ENCODE measurements at places on chromosomes 13 and 19.

GRCh38 chr19:55441692-55442321 lies 1.3 kb downstream of the SHISA7 start:
- DNase-seq, result no peak

DNA sequence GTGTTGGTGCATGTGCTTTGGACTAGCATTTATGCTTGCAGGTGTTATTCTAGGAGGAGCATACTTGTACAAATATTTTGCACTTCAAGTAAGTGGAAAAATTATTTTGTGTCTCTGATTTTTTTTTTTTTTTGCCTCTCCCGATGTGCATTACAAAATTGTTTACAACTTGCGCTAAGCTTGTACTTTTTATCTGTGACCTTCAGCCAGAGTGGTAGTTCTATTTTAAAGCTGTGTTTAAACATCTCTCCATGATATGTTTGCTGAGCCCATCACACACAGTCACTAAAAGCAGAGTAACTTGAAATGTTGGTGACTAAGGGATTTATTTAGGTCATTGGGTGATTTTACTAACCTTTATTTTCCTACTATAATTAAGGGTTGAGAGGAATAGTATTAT lies 20.8 kb downstream of the ITM2B start:
- no peak for DNase-seq

- no peak for DNase-seq
These were observed 310.7 kb downstream of the RFC3 start for GRCh38 chr13:34128661-34129060.

DNA sequence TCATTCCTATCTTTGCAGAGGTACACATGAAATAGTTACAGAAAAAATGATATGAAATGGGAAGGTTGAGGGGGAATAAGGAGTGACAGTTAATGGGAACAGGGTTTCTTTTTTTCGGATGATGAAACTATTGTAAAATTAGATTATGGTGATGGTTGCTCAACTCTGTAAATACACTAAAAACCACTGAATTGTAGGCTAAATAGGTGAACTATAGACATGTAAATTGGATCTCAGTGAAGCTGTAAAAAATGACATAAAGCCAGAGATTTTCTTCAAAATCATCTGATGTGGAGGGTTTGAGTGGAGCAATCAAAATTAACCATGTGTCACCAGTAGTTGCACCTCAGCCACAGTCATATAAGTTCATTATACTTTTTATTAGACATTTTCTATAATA lies 6.6 kb upstream of the FLT3 start:
- DNase-seq, result no peak

- DNase-seq, result no peak
These were observed 17.5 kb downstream of the FCGBP start for GRCh38 chr19:39916851-39917396.

GRCh38 chr13:98879957-98880356 lies 97.9 kb downstream of the DOCK9 start:
- DNase-seq, result no peak

- DNase-seq, result no peak
These were observed 17.3 kb downstream of the MPHOSPH8 start for GRCh38 chr13:19650742-19651141.

- DNase-seq, result no peak
These were observed 1379.0 kb upstream of the MIR17HG start for GRCh38 chr13:89968470-89968869.

- DNase-seq, result no peak
These were observed 20.4 kb upstream of the CPB2 start for GRCh38 chr13:46124967-46125933.

DNA sequence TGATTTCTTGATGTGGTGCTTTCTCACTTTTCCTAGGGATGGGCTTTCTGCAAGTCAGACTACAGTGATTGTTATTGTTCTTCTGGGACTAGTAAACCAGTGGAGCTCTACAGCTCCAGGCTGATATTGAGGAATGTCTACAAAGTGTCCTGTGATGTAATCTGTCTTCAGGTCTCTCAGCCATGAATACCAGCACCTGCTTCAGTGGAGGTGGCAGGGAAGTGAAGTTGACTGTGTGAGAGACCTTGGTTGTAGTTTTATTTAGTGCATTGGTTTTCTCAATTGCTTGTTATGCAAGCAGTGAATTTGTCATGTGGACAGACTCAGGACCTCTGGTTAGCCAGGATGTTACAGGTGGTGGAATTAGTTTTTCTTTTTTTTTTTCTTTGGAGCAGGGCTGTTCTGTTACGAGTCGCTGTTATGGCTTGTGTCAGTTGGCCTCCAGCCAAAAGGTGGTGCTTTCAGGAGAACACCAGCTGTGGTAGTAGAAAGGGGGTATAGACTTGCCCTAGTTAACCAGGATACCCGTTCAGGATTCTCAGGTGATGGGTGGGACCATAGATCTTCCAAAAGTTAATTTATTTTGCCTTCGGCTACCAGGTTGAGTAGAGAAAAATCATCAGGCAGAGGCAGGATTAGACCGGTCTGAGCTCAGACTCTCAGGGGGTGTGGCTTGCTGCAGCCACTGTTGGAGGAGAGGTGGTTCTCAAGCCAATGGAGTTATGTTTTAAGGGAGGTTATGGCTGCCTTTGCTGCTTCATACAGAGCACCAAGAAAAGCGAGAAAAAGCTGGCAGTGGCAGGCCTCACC lies 11.9 kb upstream of the ZNF675 start:
- no peak for DNase-seq

- no peak for DNase-seq
These were observed 145.6 kb upstream of the KLHL1 start for GRCh38 chr13:70253834-70254233.

DNA sequence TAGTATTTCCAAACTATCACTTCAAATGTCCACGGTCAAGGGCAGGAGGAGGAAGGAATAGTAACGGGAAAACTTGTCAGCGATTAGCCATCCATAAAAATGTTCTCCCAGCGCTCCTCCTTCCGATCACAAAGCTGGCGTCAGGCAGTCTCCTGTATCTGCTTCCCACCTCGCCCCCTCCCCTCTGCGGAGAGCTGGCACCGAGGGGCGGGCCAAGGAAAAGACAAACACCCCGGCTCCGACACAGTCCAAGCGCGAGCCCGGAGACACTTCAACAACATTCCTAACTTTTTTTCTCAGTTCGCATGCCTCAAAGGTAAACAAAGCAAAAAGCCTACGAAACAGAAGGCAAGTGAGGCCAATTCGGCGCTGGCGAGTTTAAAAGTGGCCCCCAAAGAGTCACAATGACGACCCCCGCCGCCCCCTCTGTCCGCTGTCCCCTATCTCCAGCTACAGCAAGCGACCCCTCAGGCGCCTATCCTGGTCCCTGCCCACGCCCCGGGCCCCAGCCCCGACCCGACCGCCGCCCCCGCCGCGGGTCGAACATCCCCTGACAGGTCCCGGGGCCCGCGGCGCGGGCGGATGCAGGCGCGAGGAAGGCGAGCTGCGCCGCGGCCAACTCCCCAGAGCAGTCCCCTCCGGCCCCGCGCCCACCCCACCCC lies 736 bp downstream of the SMAD9 start:
- DNase-seq, result no peak

GRCh38 chr13:26881154-26881553 lies 120.6 kb upstream of the GPR12 start:
- no peak for DNase-seq

GRCh38 chr13:111488486-111489132 lies 168.2 kb downstream of the TEX29 start:
- no peak for DNase-seq

DNA sequence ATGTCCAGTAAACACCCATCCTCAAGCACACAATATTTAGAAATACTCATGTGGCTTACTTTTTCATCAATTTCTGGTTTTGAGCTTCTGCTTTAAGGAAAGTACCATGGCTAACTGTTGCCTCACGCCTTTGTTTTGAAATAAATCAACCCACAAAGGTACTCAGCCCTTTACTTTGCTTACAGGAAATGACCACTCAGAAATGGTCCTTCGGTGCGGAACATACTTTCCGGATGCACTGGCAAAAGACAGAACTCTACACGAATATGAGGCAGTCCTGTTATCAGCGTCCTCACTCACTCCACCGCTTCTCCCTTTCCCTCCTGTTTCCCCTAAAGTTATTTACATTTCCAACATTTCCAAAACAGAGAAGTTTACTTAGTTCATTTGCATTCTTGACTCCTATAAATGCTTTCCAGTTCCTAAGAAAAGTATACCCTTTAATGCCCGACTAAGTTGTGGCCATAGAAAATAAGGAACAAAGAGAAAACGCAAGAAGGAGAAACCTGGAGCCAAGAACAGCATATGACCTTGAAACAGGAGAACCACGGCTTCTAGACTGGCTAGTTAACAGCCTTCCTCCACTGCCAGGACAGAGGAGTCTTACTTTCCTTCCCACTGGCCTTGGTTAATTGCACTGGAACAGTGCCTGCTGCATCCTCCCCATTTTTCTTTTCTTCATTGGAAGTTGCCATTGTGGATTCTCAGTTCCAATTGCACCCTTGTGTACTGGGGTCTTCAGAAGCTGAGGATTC lies 10.6 kb downstream of the FPR2 start:
- no peak for DNase-seq

- no peak for DNase-seq
These were observed 1.3 kb downstream of the TRIP10 start for GRCh38 chr19:6740589-6741343.

GRCh38 chr19:14476673-14477401 lies 1.7 kb upstream of the PTGER1 start:
- no peak for DNase-seq

- DNase-seq, result no peak
These were observed 12.1 kb downstream of the ONECUT3 start for GRCh38 chr19:1765232-1765903.

GRCh38 chr19:29549105-29550070 lies 23.6 kb downstream of the VSTM2B start:
- DNase-seq, result no peak

DNA sequence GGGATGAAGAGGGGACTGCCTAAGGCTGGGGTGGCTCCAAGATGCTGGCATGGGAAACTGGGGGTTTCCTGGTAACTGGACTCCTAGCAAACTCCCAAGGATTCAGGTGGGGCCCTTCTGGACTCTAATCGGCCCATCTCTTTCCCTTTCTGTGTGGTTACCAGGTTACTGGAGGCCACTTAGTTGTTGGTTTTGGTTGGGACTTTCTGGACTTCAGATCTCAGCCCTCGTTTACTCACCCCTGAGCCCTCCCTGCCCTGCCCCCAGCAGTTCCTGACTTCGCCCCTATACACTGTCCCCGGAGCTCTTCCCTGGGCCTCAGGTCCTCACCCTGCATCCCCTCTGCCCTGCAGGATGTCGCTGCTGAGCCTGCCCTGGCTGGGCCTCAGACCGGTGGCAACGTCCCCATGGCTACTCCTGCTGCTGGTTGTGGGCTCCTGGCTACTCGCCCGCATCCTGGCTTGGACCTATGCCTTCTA lies 328 bp downstream of the CYP4F12 start:
- no peak for DNase-seq

GRCh38 chr19:5445561-5446055 lies 9.6 kb upstream of the ZNRF4 start:
- DNase-seq, result no peak

DNA sequence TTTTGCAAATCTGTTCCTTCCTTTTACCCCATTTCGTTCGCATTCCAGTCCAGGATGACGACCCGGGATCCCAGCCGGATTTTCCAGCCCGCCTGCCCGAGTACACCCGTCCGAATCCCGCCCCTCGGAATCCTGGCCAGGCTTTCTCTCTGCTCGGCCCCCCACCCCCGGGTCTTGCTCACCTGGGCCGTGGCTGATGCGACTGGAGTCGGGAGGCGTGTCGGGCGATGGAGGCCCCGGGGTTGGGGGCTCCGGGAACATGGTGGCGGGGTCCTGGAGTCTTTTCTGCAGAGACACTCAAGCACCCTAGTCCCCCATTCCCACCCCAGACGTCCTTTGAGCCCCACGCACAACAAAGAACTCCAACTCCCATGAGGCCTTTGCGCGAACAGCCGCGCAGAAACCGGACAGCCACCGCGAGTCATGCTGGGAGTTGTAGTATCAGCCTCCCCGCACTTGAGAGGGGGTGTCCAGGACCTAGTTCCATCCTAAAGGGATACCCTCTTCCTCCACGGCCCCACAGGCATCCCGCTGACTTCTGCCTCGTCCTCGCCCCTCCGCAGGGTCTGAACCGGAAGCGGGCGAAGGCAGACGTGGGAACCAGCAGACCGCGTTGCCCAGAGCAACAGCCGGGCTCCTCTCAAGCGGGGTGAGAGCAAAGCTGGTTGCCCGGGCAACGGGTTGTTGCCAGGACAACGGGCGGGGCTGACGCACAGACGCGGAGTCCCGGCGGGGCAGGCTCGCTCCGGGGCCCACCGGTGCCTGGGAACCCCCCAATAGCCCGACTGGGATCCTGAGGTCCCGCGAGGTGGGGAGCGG lies 1.1 kb downstream of the SYT5 start:
- peak; percentile 54 for DNase-seq

DNA sequence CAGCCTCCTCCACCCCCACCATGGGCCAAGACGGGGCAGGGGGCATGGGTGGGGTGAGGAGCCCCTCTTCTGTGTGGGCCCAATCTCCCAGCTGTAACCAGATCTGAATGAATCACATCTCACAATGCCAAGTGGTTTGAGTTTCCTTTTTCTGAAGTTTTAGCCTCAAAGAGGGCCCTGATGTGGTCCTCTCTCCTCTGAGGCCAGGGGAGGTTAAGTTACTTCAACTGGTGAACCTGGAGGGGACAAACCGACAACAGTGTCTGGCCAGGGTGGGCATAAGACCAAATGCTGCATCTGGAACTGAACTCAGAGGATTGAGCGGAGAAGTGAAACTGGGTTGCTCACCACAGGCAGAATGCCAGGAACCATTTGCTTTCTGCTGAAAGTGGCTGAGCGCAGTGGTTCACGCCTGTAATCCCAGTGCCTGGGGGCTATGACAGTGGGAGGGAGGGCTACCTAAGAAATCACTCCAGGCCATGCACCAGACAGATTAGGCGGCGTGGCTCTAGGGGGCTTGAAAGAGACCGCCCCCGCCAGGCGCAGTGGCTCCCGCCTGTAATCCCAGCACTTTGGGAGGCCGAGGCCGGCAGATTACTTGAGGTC lies 15.4 kb upstream of the IRGC start:
- DNase-seq, result peak; percentile 40

DNA sequence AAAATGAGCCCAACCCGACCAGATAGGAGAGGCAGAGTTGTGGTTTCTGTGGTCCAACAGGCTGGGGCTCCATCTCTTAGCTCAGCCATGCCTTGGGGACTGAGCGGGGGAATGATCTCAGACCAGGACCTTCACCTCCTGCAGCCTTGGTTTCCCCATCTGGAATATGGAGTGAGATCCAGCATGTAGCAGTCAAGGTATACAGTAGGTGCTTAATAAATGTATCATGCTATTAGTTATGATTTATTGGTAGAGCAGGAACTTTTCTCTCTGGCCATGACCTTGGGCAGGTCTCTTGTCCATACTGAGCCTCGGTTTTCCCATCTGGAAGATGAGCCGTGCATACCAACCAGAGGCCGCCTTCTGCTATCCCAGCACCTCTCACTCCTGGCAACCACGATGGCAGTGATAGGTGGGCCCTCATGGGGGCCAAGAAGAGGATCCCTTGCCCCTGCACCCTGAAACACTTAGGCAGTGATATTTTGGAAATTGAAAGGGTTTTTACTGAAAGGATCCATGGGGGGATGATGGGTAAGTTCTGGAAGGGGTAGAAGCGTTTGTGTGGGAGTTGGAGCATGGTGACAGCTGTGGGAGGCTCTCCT lies 9.1 kb downstream of the TM6SF2 start:
- DNase-seq, result no peak

Measured in GOT3 (cell line).